Spinal cord (tissue), 10 donors: ENCODE measurements at places on chromosomes 13 and 19.

DNA sequence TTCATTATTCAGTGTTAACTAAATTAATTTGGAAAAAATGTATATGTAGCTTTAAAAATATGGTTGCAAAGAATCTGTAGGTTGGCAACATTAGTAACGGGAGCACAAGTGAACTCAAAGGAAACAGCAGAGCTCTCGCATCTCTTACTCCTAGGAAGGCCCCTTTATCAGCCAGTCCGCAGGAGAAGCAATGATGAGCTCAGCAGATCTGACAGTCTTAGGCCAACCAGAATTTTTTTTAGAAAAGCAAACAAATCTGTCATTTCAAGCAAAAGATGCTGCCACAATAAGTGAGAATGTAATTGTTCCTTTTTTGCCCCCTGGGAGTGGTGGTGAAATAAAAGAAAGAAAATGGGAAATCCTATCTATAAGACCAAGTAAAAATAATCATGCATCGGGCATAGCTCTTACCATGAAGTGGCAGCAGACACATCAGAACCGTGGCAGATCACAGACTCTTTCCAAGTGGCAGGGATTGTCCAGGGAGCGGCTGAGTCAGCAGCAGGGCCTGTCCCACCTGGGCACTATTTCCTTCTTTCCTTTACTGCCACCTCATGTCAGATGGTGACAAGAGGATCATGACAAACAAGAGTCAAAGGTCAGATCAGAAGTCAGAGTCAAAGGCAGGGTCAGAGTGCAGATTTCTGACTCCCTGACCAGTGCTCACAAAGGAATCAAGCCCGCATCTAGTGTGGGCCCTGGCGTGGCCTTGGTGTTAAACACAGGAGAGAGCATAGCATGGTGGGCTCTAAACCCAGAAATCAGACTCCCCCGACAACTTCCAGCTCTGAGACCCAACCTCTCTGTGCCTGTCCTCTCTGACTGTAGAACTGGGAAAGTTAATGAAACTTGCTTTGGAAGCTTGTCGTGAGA, 84.0 kb upstream of the MTIF3 start:
- DNase-seq, result no peak

DNA sequence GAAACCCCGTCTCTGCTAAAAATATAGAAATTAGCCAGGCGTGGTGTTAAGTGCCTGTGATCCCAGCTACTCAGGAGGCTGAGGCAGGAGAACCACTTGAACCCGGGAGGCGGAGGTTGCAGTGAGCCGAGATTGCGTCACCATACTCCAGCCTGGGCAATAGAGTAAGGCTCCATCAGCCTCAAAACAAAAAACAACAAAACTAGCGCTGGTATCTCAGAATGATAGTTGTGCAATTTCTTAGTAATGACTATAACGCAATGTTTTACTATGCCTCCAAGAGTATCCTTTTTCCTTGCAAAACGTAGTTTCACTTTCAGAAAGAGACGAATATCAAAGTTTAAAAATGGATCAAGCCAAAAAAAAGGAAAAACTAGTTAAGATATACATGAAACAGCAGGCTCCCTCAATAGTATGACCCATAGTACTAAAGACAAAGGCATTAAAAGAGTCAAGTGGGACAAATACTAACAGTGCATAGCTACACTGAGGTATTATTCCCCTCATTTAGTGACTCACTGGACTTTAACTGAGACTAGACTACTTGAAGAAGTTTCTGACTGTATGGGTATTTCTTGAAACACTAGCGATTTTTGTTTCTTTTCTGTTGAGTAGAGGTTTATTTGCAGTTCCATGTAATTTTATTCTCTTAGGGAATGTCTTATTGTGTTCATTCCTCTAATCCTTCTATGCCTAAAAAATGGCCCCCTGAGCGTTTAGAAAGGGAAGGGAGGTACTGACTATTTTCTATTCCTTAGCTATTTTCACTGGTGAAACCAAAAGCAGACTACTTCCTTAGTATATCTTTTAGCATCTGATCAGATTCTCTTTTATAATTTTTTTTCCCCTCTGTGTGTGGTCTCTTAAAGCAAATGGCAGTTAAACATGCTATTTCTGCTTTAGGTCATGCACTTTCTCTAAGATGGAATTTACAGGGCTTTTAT, 10.4 kb upstream of the ITM2B start:
- no peak for DNase-seq

DNA sequence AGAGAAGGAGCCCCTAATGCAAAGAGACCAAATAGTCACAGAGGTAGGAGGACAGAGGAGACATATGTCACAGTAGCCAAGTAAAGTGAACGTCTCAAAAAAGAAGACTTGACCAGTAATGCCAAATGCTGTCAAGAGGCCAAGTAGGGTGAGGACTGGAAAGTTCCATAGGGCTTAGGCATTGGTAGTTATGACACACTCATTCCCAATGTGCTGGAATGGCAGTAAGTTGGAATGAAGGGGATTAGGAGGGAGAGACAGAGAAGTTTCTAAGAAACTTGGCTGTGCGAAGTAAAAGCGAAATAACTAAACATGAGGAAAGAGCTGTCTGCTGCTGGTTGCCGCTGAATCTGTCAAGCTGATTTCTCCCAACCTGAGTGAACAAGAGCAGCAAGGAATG, 14.9 kb upstream of the FRY start:
- no peak for DNase-seq

DNA sequence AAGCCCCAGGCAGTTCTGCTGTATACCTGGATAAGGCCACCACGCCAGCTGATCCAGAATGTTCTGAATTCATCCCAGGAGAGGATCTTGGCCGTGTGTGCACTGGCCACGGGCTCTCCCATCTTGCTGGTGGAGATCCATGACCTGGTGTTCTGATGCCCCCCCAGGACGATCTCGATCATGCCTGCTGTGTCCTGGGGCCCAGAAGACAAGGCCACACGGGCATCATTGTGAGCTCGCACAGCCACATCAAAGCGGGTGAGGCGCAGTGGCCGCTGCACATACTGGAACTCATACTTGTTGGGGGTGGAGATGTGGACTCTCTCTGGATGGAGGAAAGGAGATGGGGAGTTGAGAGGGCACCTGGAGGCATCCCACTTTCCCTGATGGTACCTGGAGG, 40.1 kb downstream of the F2RL3 start:
- DNase-seq, result no peak

- DNase-seq, result no peak
Observed at GRCh38 chr19:40510526-40511115, 43.8 kb downstream of the SPTBN4 start.
